ENCODE measurements at places on chromosomes 7 and 10.

DNA sequence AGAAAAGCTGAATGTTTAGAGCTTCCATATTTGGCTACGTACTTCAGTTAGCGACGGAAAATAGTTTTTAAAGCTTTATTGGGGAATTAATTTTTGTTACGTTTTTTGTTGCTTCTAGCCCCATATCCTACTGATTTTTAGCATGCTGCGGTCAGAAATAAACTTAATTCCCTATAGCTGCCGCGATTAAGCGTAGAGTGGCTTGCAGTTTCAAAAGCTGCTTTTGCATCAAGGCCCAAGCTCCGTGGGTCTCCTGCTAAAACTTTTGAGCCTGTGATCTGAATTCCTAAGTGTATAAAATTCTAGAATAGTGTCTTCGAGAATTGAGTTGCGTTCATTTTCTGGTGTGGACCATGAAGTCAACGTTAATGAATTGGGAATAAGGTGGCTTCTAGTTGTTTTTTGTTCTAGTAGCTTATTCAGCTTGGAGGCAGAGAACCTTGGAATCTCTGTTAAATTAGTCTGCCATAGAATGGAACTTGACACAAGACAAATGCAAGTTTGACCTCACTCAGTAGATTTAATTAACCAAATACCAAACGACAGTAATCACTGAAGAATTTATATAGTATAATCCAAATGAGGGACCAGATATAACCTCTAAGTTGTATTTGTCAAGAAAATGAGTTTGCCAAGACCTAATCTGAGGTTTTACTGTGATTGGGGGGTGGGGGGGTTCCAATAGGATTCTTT, 977 bp downstream of the CALU start:
- no peak for DNase-seq

DNA sequence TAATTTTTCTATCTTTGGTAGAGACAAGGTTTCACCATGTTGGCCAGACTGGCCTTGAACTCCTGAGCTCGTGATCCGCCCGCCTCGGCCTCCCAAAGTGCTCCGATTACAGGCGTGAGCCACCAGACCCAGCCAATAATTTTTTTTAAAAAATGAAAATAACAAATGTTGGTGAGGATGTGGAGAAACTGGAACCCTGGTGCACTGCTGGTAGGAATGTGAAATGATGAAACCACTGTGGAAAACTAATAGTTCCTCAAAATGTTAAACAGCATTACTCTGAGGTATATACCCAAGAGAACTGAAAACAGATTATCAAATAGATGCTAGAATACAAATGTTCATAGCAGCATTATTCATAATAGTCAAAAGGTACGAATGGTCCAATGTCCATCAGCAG, 23.0 kb upstream of the YWHAG start:
- DNase-seq = no peak

DNA sequence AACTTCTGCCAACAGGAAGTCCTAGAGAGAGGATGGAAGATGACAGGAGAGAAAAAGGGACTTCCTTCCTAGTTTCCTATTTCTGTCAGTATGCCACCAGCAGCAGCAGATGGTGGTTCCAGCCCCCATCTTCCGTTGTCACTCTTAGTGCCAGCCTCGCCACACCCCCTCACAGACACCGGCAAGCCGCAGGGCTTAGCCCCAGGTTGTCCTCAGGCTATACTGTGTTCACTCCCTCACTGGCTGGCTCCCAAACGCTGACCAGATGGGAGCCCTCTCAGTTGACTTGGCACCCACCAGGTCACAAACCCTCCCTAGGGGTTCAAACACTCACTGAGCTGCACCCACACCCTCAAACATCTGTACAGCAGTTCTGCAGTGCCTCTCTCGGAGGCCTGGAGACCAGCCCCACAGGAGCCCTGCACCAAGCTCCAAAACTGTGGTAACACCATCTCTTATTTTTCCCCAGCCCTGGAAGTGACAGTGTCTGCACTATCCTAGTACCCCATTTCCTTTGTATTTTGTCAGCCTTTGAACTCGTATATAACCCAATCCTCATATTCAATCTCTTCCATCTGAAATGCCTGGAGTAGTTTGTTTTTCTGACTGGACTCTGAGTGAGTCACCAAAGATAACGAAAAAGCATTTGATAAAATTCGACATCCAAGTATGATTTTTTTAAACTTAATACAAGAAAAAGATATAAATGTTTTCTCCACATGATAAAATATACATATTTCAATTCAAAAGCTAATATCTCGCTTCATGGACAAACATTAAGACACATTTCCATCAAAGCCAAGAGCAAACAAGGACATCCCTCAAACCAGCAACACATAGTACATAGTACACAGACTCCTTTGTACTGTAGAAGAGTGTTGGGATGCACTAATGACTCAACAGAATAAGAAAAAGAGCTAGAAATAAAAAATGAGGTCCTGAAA, 34.5 kb downstream of the SMURF1 start:
- DNase-seq = peak; percentile 71

DNA sequence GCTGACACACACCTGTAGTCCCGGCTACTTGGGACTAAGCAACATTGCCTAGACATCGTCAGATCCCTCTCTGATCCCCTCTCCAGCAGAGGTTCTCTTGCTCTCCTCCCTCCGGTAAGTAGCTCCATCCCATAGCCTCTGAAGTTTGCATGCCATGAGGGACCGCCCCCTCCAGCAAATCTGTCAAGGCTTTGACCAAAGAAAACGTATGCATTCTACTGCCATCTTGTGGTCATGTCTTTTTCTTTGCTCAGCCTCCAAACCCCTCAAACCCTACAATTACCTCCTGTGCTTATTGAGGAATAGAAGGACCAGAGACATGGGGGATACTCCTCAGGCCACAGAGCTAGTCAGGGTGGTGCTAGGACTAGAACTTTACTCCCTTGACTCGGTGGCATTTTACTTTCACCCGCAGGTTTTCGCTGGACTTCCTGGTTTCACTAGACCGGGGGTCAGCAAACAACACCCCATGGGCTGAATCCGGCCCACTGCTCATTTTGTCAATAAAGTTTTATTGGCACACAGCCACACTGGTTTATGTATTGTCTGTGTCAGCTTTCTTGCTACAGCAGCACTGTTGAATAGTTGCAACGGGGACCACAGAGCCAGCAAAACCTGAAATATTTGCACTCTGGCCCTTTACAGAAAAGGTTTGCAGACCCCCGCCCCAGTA, 202.6 kb upstream of the FOXK1 start:
- peak; percentile 78 for DNase-seq

GRCh38 chr7:102455596-102455995, 9.1 kb downstream of the ALKBH4 start:
- no peak for DNase-seq

DNA sequence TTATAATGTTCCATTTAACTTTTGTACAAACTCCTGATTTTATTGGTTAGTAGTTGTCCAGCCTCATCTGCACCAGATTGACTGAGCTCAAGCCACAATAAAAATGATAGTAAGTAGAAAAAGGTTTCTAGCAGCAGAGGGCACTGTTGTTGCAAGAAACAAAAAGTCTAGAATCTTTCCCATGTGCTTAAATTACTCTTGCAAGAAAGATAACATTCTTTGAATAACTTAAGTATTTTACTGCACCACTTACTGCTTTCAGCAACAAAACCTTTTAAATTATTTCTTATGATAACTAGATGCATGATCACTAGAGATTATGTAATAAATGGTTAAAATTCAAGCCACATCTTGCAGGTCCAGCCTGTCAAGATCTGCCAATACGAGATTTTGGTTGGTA, 27.0 kb downstream of the LMOD2 start:
- DNase-seq = peak; percentile 54

GRCh38 chr10:78260680-78261079, 227.0 kb downstream of the RPS24 start:
- no peak for DNase-seq
